ENCODE measurements at places on chromosomes 12 and 14.

DNA sequence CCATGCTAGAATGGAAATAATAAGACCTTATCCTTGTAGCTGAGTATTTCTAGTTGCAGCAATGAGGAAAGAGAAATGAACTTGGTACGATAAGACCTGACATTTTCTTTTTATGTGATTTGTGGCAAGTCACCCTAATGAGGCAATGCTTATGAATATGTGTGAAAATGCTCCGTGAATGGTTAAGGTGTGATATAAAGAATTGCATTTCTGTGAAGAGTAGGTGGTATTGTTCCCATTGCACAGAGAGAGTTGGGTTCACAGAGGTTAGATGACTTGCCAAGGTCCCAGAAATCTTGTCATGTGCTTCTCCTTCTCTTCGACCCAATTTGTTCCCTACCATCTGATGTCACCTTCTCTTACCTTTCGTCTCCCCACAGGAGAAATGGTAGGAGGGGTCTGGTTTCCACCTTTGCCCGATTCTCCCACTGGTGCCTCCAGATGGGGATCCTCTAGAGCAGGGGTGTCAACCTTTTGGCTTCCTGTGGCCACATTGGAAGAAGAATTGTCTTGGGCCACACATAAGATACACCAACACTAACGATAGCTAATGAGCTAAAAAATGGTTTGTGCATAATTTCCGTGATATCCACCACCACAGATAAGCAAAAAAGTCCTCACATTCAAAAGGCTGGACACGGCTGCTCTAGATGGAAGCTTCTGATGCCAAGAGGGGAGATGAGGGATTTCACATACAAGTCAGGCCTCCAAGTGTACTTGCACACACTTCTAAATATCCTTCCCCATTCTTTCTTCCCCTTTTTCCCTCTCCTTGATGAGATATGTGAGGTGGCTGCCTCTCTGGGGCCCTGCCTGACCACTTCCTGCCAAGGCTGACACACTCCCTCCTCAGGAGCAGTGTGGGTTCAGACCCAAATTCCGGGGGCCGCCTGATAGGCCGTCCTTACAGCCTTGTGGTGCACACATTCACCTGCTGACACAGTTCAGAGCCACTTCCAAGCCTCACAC is 96.1 kb downstream of the PLXNC1 start:
- DNase-seq = peak; percentile 3

DNA sequence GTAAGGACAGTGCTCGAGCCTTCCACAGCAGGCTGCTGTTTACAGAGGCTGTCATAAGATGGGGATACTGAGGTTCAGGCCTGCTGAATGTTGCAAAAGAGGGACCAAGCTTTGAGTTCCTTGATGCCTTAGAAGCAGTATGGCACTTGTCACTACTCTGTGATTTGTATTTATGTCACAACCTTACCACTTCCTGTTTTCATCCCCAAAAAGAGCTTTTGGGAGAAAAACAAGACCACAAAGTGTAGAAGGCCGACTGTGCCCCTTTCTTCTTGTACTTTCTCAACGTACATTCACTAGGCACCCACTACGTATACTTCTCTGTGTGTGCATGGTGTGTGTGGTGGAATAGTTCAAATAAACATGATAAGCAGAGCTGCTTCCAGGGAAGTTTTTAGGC is 90.1 kb downstream of the DRAM1 start:
- no peak for DNase-seq

- DNase-seq = no peak
These were observed 7.5 kb upstream of the KLRK1 start for GRCh38 chr12:10397296-10397695.

DNA sequence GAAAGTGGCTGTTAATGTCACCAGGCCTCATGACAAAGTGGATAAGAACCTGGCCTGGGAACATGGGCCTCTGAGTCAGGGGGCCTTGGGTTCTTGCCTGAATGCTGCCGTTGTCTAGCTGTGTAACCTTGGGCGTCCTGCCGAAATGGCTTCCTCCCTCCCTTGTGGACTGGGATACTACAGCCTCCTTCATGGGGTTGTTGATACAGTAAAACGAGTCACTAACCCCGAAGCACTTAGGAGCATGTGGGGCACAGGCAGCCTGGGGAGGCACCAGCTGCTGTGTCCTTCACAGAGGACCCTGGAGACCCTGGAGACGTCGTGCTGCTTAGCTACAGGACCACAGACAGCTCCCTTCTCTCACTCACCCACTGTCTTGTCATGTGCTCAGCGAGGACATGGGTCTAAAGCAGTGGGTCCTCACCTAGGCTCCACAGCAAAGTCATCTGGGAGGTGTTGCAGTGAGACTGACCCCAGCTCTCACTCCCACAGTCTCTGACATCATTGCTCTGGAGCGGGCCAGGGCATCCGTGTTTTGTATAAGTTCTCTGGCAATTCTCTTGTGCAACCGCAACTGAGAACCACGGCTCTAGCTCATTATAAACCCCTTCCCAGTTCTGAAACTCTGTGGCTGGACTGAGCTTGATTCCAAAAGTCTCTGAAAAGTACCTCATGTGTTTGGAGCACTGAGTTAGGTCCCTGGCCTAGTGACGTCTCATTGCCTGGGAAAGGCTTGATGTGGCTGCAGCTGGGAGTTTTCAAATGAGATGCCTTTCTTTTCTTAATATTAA is 42.1 kb downstream of the SERPINA3 start:
- no peak for DNase-seq

DNA sequence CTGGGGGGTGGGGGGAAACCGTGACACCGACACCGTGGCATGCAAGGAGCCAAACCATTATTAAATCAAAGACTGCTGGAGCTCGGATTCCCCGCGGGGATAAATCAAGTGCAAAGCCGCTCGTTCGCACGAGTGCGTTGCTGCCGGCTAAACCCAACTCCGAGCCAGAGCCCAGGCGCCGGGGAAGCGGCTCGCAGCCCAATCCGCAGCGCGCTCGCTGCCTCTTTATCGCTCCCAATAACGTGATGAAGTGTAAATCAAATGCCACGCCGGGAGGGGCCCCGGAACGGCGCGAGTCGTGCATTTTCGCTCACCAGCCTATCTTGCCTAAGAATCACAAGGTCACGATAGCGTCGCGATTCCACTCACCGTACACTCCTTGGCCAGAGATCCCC is 1.3 kb downstream of the MDGA2 start:
- no peak for DNase-seq

- no peak for DNase-seq
These were observed 40.0 kb upstream of the PCNX4 start for GRCh38 chr14:60051721-60052221.

GRCh38 chr12:24537083-24537860 is 411.6 kb downstream of the BCAT1 start:
- DNase-seq = no peak

GRCh38 chr14:70416725-70417349 is at the start of gene SYNJ2BP:
Gene SYNJ2BP (minus strand): TSS chr14:70417090. CDS start chr14:70416963, 127 bp downstream.
- DNase-seq = peak; percentile 51

GRCh38 chr14:85531141-85531586 is 1.2 kb downstream of the FLRT2 start:
- DNase-seq = no peak

GRCh38 chr12:88884600-88884999 is 304.3 kb upstream of the KITLG start:
- DNase-seq = no peak

DNA sequence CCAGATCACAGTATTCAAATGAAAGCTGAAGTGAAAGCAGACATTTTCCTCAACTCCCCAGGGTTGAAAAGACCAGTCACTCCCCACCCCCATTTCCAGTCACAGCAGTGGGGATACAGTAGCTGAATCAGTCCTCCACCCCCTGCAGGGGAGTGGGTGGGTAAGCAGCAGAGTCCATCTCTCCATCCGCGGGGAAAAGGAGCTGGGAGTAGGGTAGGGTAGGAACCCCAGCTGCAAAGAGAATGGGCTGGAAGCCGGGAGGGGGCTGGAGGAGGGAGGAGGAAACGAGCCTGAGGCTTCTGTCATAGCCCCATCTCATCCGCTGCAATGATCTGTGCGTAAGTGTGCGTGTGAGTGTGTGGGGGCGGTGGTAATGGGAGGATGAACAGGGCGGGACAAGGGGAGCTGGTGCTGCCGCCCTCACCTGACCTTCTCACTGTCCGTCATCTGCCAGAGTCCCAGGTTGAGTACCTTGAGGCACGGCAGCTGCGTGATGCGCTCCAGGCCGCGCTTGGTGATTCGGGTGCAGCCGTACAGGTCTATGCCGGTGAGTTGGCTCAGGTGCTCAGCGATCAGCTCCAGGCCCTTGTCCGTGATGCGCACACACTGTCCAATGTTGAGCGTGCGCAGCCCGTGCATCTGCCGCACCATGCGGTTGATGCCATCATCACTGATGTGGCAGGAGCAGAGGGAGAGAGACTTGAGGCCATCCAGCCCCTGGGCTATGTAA is 1.8 kb downstream of the FBXL14 start:
- DNase-seq = peak; percentile 62

- no peak for DNase-seq
These were observed 4.6 kb upstream of the MFAP5 start for GRCh38 chr12:8667270-8667669.

DNA sequence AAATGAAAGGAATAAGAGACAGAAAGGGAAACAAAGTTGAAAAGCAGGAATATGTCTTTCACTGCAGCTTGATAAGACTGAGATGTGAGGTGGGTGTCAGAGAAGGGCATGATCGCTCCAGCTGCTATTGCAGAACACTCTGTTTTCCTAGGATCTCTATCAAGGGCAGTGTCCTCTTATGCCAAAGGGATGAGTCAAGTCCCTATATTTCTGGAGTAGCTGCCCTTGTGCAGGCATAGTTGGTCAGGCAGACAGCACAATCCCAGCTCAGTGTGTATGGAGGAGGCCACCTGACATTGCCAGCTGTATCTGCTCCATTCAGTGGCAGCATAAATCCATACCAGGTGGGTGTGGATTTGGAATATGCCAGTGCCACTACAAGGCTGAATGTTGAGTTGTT is 101.6 kb downstream of the DAD1 start:
- DNase-seq = no peak

- DNase-seq = no peak
These were observed 15.0 kb downstream of the VCPKMT start for GRCh38 chr14:50101417-50101816.

- DNase-seq = no peak
These were observed 28.7 kb downstream of the EGLN3 start for GRCh38 chr14:33922125-33922524.

GRCh38 chr12:120962532-120963020 is 15.8 kb upstream of the HNF1A start:
- DNase-seq = no peak

GRCh38 chr14:75301666-75302325 is 23.2 kb downstream of the FOS start:
- DNase-seq = peak; percentile 48

- no peak for DNase-seq
These were observed 132.4 kb downstream of the GPR65 start for GRCh38 chr14:88137327-88137726.

GRCh38 chr12:98262902-98263301 is 252.5 kb upstream of the TMPO start:
- DNase-seq = no peak

DNA sequence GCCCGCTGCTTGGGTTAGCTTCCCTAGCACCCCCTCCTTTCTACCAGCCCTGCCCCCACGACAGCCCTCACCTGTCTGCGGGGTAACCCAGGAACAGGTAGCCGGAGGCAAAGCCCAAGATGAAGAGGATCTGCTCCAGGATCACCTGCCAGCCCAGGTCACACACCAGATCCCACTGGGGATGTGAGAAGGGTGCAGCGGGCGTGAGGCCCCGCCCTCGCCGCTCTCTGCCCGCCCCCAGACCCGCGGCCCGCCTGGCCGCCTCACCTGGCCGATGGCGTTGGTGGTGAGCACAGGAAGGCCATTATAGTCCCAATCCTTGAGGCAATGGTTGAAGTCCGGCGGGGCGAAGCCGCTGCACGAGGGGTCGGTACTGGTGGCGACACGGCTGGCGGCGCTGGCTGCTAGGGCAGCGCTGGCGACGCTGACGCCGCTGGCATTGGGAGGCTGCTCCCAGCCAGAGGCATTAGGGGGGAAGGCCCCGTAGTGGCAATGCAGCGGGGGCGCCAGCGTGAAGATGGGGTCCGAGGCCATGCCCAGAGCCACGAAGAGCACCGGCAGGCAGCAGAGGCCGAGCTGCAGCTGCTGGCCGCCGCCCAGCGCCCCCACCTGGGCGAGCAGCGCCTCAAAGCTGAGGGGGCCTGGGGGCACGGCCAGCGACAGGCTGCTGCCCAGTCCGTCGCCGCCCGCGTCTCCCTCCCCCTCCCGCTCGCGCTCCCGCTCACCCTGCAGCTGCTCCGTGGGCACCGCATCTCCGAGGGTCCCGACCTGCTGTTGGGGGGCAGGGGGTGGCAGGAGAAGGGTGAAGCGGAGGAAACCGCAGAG is 794 bp downstream of the SLC22A17 start:
- DNase-seq = no peak

DNA sequence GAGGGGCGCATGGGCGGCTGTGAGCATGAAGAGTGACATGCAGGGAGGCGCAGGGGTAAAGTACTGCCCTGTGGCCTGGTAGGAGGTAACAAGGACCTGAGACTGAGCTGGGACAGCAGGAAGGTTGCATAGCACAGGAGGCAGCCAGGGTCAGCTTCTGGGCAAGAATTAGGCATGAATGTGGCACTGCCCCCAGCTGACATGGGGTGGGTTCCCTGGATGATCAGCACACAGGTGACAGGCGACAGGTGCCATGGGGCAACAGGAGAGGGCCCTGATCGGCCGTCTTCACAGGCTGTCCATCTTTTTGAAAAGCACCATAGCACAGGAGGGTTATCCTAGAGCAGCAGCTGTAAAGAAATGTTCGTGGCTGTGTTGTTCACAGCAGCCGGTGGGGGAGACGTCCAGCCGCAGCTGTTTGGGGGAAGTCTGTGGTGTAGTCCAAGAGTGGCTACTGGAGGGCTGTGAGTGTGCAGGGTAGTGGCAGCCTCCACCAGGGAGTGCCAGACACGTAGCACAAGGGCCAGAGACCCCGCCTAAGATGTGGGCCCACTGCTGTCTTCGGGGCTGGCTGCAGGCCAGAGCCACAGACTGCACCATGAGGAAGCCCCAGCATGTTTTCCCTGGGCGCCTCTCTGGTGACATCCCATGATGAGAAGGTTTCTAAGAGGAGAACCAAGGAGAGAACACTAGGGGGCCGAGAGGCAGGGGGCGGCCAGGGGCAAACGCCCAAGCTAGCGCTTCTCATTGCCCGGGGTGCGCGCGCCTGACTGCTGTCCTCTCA is 8.4 kb downstream of the CLBA1 start:
- no peak for DNase-seq
